ENCODE measurements at places on chromosomes 7 and 10.

DNA sequence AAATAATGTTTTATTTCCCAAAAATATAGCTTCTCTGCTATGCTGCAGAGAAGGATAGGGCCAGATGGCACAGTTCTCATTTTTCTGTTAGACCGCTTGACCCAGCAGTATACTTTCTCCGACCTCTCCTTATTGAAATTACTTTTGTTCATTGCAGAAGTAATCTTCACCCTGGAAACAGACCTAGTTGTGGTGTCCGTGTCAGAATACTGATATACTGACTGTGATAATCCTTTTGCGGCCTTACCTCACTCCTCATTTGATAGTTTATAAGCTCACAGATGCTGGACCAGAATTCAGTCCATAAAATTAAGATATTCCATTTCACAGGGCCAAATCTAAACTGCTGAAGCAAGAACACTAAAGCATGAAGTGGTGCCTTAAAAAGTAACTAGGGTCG, 260.6 kb upstream of the DKK1 start:
- no peak for DNase-seq

- no peak for DNase-seq
Measured at GRCh38 chr10:27716521-27716920, 29.1 kb downstream of the MKX start.

DNA sequence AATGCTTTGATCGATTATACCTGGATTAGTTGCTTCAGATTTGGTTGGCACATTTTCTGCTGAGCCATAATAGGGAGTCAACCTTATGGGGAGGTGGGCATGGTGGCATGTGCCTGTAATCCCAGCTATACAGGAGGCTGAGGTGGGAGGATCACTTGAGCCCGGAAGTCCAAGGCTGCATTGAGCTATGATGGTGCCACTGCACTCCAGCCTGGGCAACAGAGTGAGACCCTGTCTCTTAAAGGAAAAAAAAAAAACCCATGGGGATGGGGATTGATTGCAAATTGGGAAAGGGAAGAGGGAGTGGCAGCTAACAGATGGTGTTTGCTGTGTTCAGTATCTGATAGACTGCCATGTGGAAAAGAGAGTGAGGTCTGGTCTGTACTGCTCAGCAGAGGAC, 11.1 kb downstream of the STK17A start:
- DNase-seq = no peak

- no peak for DNase-seq
Measured at GRCh38 chr10:78761311-78761781, 307.4 kb upstream of the ZMIZ1 start.

Measured in CD4-positive, alpha-beta T cell treated with Interferon gamma for 1 hour (primary cell).